Activated T-helper 17 cell treated with anti-CD3 and anti-CD28 coated beads, Interleukin-2, amount 50 U/mL, for 72 hours (primary cell): ENCODE measurements at places on chromosomes 5 and 9. TPM values are rescaled to one million over a fixed set of nuclear protein-coding genes. Genes with fewer than 3 reads are reported as not detected.

The VCAN gene
- 0.13 TPM for total RNA-seq

The TMC1 gene
- total RNA-seq = 0.41 TPM

The BSPRY gene
- 3.2 TPM for total RNA-seq

The LMAN2 gene
- 122 TPM for total RNA-seq

The ARL10 gene
- total RNA-seq = 17.3 TPM

The RNF208 gene
- total RNA-seq = 7.4 TPM

The PCDH1 gene
- 0.64 TPM for total RNA-seq

The SEC61B gene
- 80.0 TPM for total RNA-seq

The SLC34A1 gene
- total RNA-seq = 1.1 TPM

The IFNB1 gene
- total RNA-seq = not detected

The LHFPL2 gene
- total RNA-seq = 0.05 TPM

The FAT2 gene
- total RNA-seq = not detected

The ZNF454 gene
- not detected for total RNA-seq

The DNAJC25 gene
- 9.6 TPM for total RNA-seq

The PLPP1 gene
- 9.7 TPM for total RNA-seq

The SPATA31C1 gene
- total RNA-seq = not detected

The STPG3 gene
- not detected for total RNA-seq

The PDLIM4 gene
- total RNA-seq = not detected

The MYMK gene
- total RNA-seq = not detected

The PLAC8L1 gene
- total RNA-seq = 0.45 TPM

The ESM1 gene
- 1.6 TPM for total RNA-seq

The PFN3 gene
- total RNA-seq = not detected

The C7 gene
- not detected for total RNA-seq

The CXCL14 gene
- not detected for total RNA-seq

The PDE8B gene
- not detected for total RNA-seq

The HABP4 gene
- 10.0 TPM for total RNA-seq

The CENPH gene
- 49.4 TPM for total RNA-seq

The MLANA gene
- total RNA-seq = not detected

The PCDHGB6 gene
- total RNA-seq = not detected

The WDR31 gene
- 1.6 TPM for total RNA-seq

The BRINP1 gene
- not detected for total RNA-seq

The SLC23A1 gene
- 0.95 TPM for total RNA-seq

The BARHL1 gene
- not detected for total RNA-seq

The HTR1A gene
- total RNA-seq = not detected

The GGTA1 gene
- total RNA-seq = not detected

The TMEM171 gene
- not detected for total RNA-seq

The TXNDC8 gene
- not detected for total RNA-seq
